Stimulated activated CD4-positive, alpha-beta T cell treated with anti-CD3 and anti-CD28 coated beads, Interleukin-12 subunit alpha, Interleukin-12 subunit beta, amount 100 ng/mL, for 24 hours (primary cell): ENCODE measurements at places on chromosomes 16 and 17.

- DNase-seq = no peak
Observed at GRCh38 chr17:80264205-80265075, 3.8 kb downstream of the RNF213 start.

DNA sequence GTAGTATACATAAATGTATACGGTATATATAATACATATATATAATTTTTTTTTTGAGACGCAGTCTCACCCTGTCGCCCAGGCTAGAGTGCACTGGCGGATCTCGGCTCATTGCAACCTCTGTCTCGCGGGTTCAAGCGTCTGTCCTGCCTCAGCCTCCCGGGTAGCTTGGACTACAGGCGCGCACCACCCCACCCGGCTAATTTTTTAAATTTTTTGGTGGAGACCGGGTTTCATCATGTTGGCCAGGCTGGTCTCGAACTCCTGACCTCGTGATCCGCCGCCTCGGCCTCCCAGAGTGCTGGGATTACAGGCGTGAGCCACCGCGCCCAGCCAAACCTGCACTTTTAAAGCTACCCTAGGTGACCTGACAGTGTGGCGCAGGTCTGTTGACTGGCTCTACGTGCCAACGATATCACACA is 745 bp downstream of the PAM16 start:
- no peak for DNase-seq

DNA sequence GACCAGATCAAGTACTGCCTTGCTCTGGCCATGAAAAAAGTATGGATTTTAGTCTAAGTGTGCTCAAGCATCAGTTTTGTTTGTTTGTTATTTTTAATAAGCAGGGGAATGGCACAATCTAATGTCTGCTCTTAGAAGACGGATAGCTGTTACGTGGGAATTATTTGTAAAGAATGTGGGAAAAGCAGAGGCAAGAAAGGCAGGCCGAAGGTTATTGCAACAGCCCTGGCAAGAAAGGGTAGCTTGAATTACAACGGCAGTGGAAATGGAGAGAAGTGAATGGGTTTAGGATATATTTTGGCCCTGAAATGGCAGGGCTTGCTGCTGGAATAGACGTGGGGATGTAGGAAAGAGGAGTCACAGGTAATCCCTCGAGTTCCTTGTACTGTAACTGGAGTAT is 987 bp upstream of the HASPIN start:
- DNase-seq = no peak

GRCh38 chr17:40021451-40021971 is 6.3 kb downstream of the CSF3 start:
- no peak for DNase-seq

GRCh38 chr17:61326330-61326729 is 73.3 kb upstream of the TBX2 start:
- no peak for DNase-seq

GRCh38 chr16:2155977-2156848 is 631 bp downstream of the TRAF7 start:
- DNase-seq = no peak

- DNase-seq = no peak
Observed at GRCh38 chr16:49353680-49354079, 19.9 kb upstream of the C16orf78 start.

- DNase-seq = no peak
Observed at GRCh38 chr16:3175157-3176093, 12.6 kb upstream of the OR1F1 start.

DNA sequence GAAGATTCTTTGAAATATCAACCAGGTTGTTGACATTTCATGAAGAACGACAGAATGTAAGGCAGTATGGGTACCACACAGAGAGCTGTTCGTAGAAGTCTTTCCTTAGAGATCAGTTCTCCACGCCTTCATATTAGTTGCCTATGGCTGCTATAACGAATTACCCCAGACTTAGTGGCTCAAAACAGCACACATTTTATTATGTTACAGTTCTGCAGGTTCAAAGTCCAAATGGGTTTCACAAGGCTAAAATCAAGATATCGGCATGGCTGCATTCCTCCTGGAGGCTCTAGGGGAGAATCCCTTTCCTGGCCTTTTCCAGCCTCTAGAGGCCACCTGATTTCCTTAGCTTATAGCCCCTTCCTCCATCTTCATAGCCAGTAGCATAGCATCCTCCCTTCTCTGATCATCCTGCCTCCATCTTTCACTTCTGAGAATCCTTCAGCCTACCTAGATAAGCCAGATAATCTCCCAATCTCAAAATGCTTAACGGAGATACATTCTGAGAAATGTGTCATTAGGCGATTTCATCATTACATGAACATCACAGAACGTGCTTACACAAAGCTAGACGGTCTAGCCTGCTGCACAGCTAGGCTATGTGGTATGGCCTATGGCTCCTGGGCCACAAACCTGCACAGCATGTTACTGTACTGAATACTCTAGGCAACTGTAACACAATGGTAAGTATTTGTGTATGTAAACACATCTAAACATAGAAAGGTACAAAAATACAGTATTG is 26.0 kb downstream of the ERCC4 start:
- no peak for DNase-seq

- no peak for DNase-seq
Observed at GRCh38 chr16:22672830-22673210, 141.1 kb upstream of the HS3ST2 start.
